HS-5 (cell line): ENCODE measurements at places on chromosomes 7 and 10.

- DNase-seq, result no peak
These were observed 109.4 kb upstream of the PDCD4 start for GRCh38 chr10:110762109-110762848.

DNA sequence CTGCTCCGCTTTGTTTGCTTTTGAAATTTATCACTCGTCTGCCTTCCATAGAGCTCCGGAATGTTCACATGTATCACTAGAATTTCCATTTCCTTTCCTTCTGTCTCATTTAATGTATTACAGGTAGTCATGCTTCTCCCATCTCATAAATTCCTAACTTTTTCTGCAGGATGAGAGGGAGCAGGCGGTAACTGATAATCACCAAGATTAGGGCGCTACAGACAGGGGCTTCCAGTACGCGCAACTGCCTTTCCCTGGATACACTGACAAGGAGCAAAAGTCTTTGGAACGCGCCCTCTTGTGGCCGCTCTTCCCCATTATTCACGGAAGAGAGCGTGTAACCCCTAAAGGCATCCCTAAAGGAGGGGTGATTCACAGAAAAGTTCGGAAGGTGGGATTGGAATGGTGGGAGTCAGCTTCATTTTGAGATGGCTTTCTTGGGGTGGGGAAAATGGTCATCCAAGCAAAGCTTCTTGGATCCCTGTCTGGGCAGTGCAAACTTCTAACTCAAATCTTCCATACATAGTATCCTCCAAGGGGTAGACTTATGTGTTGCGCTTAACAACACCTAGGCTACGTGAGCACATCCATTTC lies 6.5 kb downstream of the INHBA start:
- DNase-seq, result peak; percentile 94

DNA sequence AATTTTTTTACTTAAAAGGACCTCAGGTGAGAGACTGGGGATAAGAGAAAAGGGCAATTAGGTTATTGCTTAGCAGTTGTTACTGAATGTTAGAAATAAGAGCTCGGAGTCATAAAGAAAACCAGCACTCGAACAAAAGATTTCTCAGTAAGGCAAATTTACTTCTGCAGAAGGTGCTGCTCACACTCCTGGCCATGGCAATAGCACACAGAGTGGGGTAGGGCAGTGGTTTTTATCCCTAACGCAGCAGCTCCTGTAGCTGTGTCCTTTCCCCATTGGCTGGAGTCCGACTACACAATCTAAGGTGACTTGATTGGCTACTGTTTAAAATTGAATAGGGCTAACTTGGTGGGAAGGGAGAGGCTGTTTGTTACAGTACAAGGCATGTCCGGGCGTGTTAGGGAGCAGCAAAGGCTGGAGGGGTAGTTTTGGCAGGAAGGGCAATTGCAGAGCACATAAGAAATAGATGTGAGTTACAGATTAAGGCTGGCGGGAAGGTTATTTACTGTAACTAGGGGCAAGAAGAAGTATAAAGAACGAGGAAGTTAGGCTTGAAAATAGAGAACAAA lies 112.1 kb downstream of the AKR1D1 start:
- DNase-seq, result no peak

DNA sequence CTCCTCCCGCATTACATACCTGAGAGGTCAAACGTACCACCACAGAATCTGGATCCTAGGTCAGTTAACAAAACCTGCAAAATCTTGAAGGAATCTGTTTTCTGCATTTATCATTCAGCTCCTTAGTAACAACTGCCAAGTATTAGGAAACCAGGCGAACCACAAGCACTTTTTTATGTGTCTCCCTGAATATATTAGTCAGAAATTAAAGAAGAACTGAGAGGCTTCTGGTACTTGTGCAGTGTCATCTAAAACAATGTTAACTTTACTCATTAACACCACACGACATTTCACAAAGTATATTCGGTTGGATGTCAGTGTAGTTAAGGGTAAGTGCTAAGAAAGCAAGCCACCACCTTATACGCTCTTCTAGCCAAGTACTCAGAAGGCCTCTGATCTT lies 2.5 kb downstream of the CCDC6 start:
- DNase-seq, result no peak

DNA sequence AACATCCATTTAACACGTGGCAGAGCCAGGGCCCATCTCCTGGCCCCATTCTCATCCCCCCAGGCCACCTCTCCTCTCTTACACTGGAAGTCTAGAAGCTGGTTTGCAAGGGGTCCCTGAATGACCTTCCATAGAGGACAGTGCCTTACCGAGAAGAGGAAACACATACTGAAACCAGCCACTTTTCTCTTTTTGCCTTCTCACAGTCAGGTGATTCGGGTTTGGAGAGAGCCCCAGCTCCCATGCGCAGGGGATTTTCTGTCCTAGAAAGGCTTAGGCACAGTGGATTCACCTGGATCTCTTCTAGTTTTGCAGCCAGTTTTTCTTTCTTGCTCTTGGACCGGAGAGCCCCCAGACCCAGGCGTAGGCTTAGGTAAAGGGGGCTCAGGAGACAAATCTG lies 334.1 kb upstream of the C7orf33 start:
- DNase-seq, result no peak
